Activated CD4-positive, alpha-beta T cell treated with anti-CD3 and anti-CD28 coated beads for 48 hours (primary cell): ENCODE measurements at places on chromosomes 4 and X.

GRCh38 chrX:149987613-149988012, 49.3 kb upstream of the EOLA2 start:
- DNase-seq = no peak

DNA sequence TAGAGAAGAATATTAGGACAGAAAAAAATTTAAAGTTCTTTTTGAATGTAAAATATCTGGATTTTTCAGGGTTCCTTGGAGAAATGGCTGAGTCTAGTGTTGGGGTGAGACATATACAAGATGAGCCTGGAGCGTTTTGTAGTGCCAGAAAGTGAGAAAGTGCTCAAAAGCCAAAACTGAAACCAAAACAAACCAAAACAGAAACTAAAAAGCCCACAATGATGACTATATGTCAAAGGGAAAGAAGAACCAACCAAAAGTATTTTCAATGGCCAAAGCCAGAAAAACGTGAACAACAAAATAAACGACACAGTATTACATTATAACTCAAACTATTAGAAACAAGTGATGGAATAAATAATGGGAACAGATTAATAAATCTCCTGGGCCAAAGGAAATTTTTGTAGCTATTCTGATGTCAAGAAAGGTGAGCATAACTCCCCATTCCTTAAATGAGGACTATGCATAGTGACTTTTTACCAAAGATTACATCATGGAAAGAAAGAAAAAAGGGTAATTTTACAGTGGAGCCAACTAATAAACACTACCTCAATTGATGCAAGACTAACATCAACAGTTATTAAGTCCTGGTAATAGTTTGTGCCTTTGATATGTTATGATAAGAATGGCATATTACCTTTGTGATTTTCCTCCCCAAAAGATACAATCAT, 1137.6 kb downstream of the C4orf33 start:
- DNase-seq = no peak

DNA sequence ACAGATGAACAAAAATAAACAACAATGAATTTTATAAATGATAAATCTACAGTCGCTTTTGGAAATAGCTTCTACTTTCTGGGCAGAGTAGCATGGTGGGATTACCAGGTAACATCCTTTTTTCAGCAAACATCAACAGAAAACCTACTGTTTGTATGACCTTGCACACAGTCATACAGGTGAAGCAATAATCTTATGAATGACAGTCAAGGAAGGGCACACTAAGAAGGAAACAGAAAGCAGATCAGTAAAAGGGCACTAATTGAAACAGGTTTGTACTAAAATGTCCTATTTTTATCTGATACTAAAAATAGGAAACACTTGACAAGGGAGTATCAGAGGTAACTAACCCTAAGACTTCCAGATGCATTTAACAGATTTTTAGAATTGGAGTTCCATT, 108.9 kb downstream of the DLG3 start:
- no peak for DNase-seq

- no peak for DNase-seq
Observed at GRCh38 chrX:125175991-125176584, 143.6 kb upstream of the TEX13C start.

DNA sequence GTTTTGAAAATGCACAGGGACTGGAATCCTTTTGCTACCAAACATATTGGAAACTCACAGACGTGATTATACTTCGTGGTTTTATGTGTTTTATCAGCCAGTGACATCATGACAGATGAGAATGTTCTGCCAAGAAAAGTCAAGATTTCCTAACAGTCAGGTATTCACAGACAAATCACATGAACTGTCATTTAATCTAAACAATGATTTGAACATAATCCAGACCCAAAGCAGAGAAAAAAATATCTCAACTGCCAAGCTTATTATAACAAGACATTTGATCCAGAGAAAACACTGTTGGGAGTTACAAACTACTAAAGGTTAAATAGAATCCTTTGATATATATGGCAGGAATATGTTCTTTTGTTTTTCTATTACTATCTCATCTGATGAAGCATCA, 635.9 kb upstream of the FRG1 start:
- DNase-seq = no peak

- no peak for DNase-seq
Observed at GRCh38 chrX:101460669-101461068, 24.6 kb upstream of the ARMCX4 start.

GRCh38 chr4:36082817-36083216, 161.5 kb downstream of the ARAP2 start:
- DNase-seq = no peak

- DNase-seq = no peak
Observed at GRCh38 chr4:137226900-137227299, 305.4 kb downstream of the PCDH18 start.

DNA sequence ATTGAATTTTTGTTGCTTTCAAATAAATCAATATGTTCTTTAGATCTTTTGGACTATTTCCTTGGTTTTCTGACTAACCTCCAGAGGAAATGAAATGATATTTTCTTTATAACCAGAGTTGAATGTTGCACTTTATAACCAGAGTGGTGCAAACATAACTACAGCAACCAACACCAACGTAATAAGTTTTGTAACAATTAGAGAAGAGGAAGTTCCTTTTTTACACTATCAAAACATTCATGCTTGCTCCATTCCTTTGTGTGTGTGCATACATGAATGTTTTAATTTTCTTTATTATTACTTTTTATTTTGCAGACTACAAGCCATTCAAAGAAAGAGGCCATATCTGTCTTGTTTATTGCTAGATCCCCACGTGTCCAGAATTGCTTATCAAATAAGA, 193.0 kb upstream of the PPP3CA start:
- no peak for DNase-seq
